CD4-positive, alpha-beta T cell treated with Interleukin-15 for 4 hours (primary cell): ENCODE measurements at places on chromosomes 6 and 20.

DNA sequence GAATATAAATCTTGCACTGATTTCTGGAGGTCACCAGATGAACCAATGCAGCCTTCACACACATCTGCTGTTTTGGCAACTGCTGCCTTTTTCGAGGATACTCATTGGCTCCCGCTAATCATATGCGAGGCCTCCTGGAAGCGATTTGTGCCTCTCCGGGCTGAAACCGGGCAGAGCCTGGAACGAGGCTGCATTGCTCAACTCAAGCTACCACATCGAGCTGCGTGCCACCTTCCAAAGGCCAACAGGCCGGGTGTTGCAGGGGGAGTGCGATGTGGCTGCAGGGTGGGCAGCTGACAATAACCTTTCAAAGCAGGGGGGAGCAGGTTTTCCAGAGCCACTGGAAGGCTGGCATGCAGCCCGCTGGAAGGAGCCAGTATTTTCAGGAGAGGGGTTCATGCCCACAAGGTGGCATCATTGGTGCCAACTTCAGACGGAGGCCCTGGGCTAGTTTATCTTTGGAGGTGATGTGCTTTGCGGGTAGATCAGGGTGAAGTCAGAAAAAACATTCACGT lies 122.6 kb upstream of the IFNGR1 start:
- DNase-seq: peak; percentile 73

- DNase-seq: no peak
Measured at GRCh38 chr20:38075161-38075998, 41.8 kb downstream of the RPRD1B start.

DNA sequence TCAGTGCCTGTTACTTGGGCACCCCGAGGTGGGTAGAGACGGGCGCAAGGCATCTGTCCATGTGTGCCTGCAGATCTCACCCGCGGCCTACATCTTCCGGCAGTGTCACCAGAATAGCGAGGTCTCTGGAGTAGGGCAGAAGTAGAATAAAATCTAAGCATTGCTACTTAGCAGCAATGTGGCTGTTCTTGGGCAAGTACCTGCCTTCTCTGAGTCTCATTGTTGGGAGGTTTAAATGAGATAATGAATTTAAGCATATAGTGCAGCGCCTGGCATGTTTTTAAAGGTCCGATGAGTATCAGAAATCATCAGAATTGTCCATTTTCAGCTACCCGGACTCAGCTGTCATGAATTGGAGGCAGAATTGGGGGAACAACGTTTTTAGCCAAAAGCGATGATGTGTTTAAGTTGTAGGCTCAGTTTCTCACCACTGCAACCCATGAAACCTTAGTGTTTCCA lies 800 bp downstream of the ABCC10 start:
- DNase-seq: no peak

- no peak for DNase-seq
Measured at GRCh38 chr6:10266061-10266460, 148.8 kb downstream of the TFAP2A start.

DNA sequence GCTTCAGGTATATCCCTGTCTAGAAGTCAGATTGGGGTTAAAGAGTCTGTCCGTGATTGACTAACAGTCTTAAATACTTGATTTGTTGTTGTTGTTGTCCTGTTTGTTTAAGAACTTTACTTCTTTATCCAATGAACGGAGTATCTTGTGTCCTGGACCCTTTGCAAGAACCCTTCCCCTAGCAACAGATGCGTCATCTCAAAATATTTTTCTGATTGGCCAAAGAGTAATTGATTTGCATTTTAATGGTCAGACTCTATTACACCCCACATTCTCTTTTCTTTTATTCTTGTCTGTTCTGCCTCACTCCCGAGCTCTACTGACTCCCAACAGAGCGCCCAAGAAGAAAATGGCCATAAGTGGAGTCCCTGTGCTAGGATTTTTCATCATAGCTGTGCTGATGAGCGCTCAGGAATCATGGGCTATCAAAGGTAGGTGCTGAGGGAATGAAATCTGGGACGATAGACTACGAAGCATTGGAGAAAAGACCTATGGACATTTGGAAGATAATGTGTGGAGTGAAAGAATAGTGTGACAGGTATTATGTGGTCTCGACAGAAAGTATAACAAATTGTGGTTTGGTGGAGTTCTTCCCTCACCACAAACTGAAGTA lies at the start of gene HLA-DRA:
TSS of gene HLA-DRA (plus strand) at position 286 of the 613 bp plus-strand sequence. CDS start at position 350, 64 bp downstream.
- DNase-seq: peak; percentile 87

DNA sequence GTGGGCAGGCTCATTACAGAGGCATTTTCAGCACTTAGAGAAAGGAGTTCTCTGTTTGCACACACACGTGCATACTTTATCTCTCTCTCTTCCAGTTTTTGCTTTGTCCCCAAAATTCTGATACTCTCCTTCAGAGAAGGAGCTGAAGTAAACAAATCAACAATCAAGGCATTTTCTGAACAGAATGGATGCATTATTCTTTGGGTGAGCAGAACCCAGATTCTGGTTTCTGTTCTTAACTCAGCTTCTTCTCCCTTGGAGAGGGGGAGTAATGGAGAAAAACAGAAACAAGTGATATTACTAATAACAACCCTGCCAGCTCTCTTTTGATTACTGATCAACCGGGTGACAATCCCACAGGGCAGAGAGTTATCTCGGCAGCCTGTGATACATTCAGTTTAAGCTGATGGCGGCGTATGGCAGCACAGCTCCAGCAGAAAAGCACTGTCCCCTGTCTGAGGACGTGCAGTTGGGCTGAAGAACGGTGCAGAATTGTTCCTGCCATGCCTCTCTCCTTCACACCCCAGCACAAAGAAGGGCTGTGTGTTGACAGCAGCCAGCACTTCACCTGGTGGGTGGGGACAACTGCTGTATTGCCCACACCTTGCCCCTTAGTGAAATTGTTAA lies 47.3 kb upstream of the SASH1 start:
- DNase-seq: no peak
